ENCODE measurements at places on chromosomes 4 and X.

DNA sequence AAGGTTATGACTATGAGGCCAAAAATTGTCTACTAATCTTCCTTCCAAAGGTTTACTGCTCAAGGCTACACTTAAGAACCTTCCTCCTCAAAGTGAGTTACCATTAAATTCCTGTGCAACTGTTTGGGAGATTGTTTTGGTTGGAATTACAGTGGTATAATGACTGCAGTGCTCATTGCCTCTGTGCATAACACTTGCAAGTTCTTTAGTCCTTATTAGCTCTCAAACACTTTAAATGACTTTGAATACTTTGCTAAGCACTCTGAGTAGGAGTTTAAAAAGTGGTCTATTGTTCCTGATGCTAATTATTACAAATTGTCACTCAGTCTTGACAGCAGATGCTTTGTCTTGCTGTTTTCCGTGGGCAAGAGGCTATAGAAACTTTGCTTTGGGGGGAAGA lies 422.8 kb upstream of the PABPC4L start:
- DNase-seq: no peak

GRCh38 chr4:85929961-85930665 lies 429.7 kb downstream of the MAPK10 start:
- DNase-seq: no peak

DNA sequence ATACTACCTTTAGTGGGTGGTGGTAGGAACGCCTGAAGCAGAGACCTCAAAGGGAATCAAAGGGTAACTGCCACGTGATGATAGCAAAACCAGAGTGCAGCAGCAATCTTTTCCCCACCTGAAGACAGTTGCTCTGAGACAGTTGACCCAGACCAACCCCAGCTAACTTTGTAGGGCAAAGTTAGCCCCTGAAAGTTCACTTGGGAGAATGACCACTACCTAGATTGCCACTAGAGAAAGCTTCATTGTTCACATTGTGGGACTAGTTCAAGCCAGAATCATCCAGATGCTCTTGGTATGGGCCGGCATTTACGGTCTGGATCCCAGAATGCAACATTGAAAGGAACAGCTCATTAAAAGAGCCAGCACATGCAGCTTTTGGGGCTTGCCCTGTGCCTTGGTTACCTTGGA lies 4.1 kb downstream of the SEPTIN6 start:
- DNase-seq: no peak

- DNase-seq: no peak
These were observed 66.9 kb downstream of the CISD2 start for GRCh38 chr4:102935716-102936115.

- no peak for DNase-seq
These were observed 71.3 kb upstream of the ENOX2 start for GRCh38 chrX:130974323-130974722.

DNA sequence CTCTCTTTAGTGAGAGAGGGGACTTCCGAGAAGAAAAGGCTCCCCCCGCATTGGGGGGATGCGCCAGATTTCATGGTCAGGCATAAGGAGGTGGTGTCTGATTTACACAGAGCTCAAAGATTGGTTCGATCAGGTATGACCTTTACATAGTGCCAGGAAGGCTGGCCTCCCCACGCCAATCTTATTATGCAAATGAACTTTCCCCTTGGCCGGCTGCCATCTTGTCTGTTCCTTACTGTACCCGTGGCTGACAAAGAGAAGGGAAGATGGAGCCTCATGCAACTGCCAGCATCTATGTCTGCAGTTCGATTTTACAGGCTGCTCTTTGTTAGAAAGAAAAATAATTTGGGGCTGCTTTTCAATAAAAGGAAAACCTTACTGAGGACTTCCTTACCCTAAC lies 197.2 kb downstream of the GPM6A start:
- DNase-seq: no peak

DNA sequence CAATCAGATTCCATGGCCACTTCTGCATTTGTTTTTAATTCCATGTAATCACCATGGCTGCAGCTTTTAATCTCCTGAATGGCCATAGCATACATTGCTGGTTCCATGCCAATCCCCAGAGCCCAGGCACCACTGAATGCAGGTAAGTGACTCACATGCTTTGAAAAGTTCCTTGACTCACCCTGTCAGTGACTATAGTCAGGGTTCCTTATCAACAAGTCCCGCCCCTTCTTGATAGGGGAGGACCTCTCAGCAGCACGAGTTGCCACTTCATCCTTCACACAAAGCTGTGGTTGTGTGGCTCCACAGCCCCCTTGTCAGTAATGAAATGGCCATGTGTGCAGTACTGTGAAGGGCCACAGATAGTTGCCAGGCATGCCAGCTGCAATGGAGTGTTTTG lies 516.6 kb downstream of the PPARGC1A start:
- DNase-seq: peak; percentile 62

- DNase-seq: peak; percentile 13
These were observed 725.7 kb upstream of the TENM3 start for GRCh38 chr4:181517491-181517890.

DNA sequence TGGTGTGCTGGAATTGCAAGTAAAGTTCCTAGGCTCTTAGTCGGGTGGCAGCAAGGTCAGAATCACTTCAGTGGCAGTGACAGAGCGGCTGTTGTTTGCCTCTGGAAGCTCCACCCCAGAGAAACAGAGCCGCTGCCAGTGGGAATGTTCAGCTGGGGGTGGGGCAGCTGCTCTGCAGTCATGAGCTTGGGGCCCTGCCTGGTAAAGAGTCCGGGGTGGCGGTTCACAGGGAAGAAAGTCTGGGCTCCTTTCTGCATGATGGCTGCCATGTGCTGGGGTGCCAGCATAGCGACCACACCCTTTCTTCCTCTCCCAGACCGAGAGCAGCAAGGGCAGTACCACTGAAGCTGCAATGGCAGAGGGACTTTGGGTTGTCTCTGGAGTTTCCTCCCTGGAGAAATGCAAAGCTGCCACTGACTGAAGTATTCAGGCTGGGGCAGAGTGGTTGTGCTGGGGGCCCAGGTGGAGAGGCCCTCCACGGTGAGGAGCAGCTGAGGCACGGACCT lies 108.8 kb upstream of the CENPE start:
- DNase-seq: peak; percentile 6

DNA sequence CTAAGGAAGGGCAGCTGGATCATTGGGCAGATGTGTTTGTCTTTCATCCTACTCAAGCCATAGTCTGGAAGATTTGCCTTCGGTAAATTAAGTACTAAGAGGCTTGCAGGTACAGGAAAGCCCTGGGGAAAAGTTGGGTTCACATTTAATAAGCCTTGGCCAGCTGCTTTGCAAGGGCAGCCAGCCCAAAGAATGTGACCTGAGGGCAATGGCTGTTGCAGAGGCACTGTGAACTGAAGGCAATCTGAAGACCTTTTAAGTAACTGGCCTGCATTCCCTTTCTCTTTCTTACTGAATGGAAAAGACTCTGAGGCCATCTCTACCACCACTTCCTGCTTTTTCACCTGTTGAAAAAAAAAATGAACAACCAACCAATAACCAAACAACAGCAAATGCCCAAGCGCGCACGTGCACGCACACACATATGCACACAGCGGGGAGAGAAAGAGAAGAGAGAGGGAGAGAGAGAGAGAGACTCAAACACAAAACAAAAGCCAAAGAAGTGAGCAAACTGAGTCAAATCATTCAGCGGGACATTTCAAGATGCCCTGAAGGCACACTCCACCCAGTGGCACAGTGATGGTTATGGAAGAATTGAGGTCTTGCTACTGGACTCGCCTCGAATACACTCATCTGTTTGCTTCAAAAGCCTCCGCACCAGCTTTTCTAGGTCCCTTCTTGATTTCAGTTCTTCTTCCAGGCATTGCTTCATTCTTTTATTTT lies 19.6 kb downstream of the CD40LG start:
- no peak for DNase-seq

DNA sequence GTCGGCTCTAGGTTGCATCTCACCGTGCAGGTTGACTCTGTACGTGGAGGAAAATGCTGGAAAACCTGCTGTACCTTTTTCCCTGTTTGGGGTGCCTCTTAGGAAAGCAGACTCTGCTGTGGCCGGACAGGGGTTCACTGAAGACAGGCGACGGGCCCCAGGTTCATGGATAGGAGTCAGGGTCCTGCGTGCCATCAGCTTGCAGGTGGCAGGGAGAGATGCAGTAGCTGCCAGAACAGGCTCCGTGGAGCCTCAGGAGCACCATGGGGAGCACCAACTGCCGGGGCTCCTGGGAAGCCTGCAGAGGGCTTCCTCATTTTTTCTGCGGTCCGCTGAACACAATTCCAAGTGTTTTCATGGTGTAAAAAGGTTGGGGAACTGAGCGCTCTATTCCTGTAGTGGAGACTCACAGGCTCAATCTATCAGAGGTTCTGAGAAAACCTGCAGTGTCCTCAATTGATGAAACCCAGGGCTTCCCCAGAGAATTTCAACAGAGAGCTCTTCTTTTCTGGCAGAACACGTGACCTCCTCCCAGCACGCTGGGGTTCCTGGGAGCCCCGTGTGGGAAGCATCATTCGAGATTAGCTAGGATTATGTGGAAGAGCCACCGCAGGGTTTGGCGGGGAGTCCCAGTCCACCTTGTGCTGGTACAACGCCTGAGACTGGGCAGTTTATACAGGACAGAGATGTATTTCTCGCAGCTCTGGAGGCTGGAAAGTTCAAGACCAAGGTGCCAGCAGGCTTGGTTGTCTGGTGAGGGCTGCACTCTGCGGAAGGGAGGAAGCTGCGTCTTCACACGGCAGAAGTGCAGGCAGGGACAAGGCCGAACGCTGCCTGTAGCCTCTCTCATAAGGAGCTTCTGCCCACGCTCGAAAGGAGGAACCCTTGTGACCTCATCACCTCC lies 1.6 kb downstream of the HTRA3 start:
- DNase-seq: no peak

- DNase-seq: peak; percentile 55
These were observed 11.5 kb downstream of the HAND2 start for GRCh38 chr4:173518425-173519102.

- peak; percentile 35 for DNase-seq
These were observed 1449.6 kb downstream of the C4orf33 start for GRCh38 chr4:130545596-130545995.

- no peak for DNase-seq
These were observed 41.1 kb downstream of the DCUN1D4 start for GRCh38 chr4:51884055-51884454.

DNA sequence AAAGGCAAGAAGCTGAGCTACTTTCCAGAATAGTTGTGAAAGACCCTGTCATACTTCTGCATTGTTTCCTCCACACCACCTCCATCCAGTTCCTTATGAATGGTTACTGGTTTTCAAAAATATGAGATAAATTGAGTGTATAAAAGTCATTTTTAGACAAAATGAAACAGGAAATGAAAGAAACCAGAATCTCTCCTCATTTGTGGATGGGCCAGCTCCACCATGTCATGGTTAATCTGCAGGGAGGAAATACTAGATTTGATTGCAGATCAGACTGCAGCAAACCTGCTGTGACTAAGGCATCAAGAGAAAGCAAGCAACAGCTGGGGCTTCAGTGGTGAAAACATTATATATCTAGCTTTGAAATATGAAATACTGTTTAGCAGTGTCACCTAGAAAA lies 23.8 kb downstream of the F9 start:
- no peak for DNase-seq

GRCh38 chr4:5203309-5203992 lies 152.2 kb downstream of the STK32B start:
- no peak for DNase-seq

GRCh38 chrX:73831500-73831899 lies 268.5 kb downstream of the CHIC1 start:
- DNase-seq: no peak

- no peak for DNase-seq
These were observed 39.9 kb downstream of the RELL1 start for GRCh38 chr4:37646247-37646646.

DNA sequence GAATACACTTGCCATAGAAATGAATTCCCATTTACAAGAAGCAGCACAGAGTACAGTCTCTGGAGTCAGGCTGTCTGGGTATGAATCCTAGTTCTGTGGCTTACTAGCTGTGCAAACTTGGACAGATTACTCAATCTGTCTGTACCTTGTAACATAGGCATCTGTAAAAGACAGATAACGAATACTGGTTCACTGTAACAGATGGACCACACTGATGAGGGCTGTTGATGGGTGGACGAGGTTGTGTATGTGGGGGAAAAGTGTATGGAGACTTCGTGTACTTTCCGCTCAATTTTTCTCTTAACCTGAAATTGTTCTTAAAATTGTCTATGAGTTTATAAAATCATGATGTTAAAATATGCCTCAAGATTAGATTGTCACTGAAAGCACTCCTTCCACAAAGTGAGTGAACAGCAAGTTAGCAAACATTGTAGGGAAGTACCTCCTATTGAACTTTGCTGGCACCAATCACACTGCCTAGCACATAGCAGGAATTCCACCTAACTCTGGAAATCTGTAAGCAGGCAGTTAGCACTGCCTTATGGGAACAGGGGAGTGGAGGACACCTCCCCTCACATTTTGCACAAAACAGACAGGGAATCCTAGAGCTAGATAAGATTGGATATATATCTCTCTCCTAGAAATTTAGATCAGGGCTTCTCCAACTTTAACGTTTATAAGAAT lies 6.5 kb upstream of the EXOSC9 start:
- peak; percentile 24 for DNase-seq

- no peak for DNase-seq
These were observed 984.0 kb upstream of the TENM3 start for GRCh38 chr4:181259081-181259709.

- peak; percentile 85 for DNase-seq
These were observed 343.5 kb downstream of the RAPGEF2 start for GRCh38 chr4:159446266-159446976.

GRCh38 chr4:15740764-15741404 lies 37.2 kb upstream of the CD38 start:
- no peak for DNase-seq

GRCh38 chrX:84046403-84046984 lies 141.5 kb downstream of the RPS6KA6 start:
- DNase-seq: peak; percentile 37

DNA sequence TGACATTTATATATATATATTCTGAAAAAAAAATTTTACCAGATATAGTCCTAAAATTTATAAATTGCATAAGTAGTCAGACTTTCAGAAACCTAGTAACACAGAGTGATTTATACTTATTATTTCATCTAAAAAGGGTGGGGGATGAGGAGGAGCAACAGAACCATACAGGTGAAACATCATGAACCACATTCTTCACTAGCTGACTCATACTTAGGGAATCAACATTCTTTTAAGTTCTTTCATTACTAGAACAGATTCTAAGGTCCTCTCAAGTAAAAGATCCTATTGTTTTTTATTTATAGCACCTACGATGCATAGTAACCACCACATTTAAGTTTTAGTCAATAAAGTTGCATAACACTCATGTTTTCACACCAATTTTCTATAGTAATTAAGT lies 166.1 kb downstream of the LRBA start:
- DNase-seq: no peak

GRCh38 chr4:138398322-138398721 lies 156.2 kb upstream of the SLC7A11 start:
- peak; percentile 14 for DNase-seq

Measured in fibroblast of pulmonary artery (primary cell).